Caco-2 (cell line): ENCODE measurements at places on chromosomes 2 and 18. TPM values are rescaled to one million over a fixed set of nuclear protein-coding genes. Genes with fewer than 3 reads are reported as not detected.

Gene UGP2
- total RNA-seq = 288 and 307 TPM in 2 replicates

Gene C2orf15
- total RNA-seq = 11.3 and 12.5 TPM in 2 replicates

Gene DRC1
- total RNA-seq = 0.49 and 1.1 TPM in 2 replicates

Gene ASAP2
- 25.6 and 27.8 TPM in 2 replicates for total RNA-seq

Gene MYO5B
- total RNA-seq = 28.3 and 28.6 TPM in 2 replicates

Gene PSMA8
- not detected in 2 replicates for total RNA-seq

- no peaks in the 10 kb centered on the region for H3K4me1 ChIP-seq
- H3K27me3 ChIP-seq = no peaks in the 10 kb centered on the region
- no peak overlapping the region for H3K4me3 ChIP-seq
Observed at GRCh38 chr2:238084761-238085160, 15.4 kb upstream of the ESPNL start.

DNA sequence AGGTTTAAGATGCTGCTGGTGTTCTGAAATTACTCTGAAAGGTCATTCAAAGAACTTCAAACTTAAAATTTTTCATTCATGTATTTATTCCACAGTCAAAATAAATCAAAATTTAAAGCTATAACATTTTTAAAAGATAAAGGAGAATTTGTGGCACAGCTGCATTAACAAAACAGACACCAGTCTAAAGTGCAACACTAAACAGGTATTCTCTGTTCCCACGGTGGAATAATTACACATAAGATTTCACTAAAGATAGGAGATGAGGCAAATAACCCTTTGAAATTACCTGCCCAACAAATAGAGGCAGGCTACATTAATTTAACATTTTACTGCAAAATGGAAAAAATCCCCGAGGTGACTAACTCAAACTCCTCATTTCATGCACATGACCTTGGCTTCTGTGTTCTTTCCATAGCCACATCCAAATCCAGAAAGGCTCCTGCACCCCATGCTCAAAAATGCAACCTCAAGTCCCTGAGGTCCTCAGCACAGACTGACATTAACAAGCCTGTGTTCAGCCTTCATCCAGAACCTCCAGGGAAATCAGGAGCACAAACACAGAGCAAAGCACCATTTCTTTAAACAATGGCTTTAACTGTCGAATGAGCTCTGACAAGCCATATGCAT is 10.5 kb downstream of the COX7A2L start:
- H3K27ac ChIP-seq = no peak overlapping the region
- no peaks in the 10 kb centered on the region for H3K27me3 ChIP-seq
- DNase-seq = no peak
- no peaks in the 10 kb centered on the region for H3K4me1 ChIP-seq

GRCh38 chr2:83784947-83785346 is 674.1 kb downstream of the SUCLG1 start:
- H3K4me3 ChIP-seq = no peak overlapping the region
- H3K27me3 ChIP-seq = no peaks in the 10 kb centered on the region
- no peak overlapping the region for H3K27ac ChIP-seq
- H3K4me1 ChIP-seq = no peaks in the 10 kb centered on the region
- no peak for DNase-seq

DNA sequence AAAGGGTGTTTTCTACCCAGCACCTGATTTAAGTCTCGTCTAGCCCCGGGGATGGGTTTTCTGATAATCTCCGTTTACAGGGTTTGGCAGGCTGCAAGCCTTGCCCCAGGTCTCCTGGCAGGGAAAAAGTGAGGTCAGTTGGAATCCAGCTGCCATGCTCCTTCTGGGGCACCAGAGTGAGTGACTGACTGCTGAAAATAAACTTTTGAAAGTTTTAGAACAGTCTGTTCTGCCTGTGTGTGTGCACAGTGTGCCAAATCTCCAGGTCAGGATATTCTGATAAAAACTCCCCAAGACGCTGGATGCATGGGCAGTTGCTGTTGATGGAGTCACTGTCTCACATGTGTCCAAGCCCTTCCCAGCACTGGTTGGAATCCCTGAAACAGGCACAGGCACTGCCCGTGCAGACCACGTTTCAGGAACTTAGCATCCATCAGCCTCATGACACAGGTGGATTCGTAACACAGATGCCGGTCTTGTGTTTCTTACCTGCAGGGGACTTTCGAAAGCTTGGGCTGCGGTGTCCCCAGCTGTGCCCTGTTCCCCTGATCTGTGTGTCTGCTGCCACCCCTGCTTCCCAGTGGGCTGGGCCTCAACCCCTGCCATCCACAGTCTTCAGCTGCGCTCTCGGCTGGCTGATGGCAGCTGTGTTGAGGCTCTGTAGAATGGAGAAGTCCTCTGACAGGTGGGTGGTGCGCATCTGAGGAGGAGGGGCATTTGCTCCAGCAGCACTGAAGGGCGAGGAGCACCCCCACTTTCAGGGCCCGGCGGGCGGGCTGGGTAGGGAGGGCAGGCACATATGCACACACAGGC is 65.0 kb downstream of the SH3RF3 start:
- no peak for DNase-seq
- peaks cover 13% of the 10 kb centered on the region; the same call in 1 of the 2 replicates for H3K4me1 ChIP-seq
- H3K27me3 ChIP-seq = no peaks in the 10 kb centered on the region
- no peak overlapping the region for H3K27ac ChIP-seq
- H3K36me3 ChIP-seq = no peaks in the 10 kb centered on the region
- no peak overlapping the region for H3K4me3 ChIP-seq

- H3K27me3 ChIP-seq = no peaks in the 10 kb centered on the region
- DNase-seq = no peak
- no peaks in the 10 kb centered on the region for H3K4me1 ChIP-seq
- no peaks in the 10 kb centered on the region for H3K36me3 ChIP-seq
- no peak overlapping the region for H3K4me3 ChIP-seq
- H3K27ac ChIP-seq = no peak overlapping the region
Observed at GRCh38 chr2:64342195-64343099, 111.5 kb upstream of the LGALSL start.

GRCh38 chr18:35041815-35042387 is 688 bp downstream of the MAPRE2 start:
- no peaks in the 10 kb centered on the region; the same call in 1 of the 2 replicates for H3K4me1 ChIP-seq
- H3K27ac ChIP-seq = peak overlapping the region; percentile 96
- no peak for DNase-seq
- H3K4me3 ChIP-seq = peak overlapping the region; percentile 73
- H3K27me3 ChIP-seq = no peaks in the 10 kb centered on the region
- H3K36me3 ChIP-seq = no peaks in the 10 kb centered on the region

DNA sequence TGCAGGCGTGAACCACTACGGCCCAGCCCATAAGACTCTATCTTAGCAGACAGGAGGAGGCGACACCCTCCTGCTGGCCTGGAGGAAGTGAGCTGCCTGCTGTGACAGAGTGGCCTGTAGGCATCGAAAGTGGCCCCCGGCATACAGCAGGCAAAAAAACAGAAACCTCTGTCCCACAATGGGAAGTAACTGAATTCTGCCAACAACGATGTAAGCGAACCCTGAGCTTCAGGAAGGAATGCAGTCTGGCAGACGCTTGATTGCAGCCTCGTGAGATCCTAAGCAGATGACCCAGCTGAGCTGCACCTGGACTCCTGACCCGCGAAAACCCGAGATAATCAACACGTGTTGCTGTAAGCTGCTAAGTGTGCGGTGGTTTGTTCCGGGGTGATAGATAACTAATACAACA is 13.6 kb downstream of the MRO start:
- no peaks in the 10 kb centered on the region for H3K36me3 ChIP-seq
- no peaks in the 10 kb centered on the region for H3K27me3 ChIP-seq
- H3K4me3 ChIP-seq = no peak overlapping the region
- no peak overlapping the region for H3K27ac ChIP-seq
- H3K4me1 ChIP-seq = peaks cover 11% of the 10 kb centered on the region

GRCh38 chr2:165016772-165017411 is 61.6 kb upstream of the SLC38A11 start:
- H3K36me3 ChIP-seq = no peaks in the 10 kb centered on the region
- H3K27ac ChIP-seq = no peak overlapping the region
- H3K4me1 ChIP-seq = 0 out of 2 replicates have a peak, but pooled peaks cover 3% of the 10 kb centered on the region
- H3K27me3 ChIP-seq = no peaks in the 10 kb centered on the region
- DNase-seq = peak; percentile 42

- no peaks in the 10 kb centered on the region for H3K36me3 ChIP-seq
- no peak overlapping the region for H3K4me3 ChIP-seq
- no peaks in the 10 kb centered on the region for H3K27me3 ChIP-seq
- no peaks in the 10 kb centered on the region for H3K4me1 ChIP-seq
- H3K27ac ChIP-seq = no peak overlapping the region
Observed at GRCh38 chr18:50080316-50080715, 114.6 kb downstream of the MYO5B start.

DNA sequence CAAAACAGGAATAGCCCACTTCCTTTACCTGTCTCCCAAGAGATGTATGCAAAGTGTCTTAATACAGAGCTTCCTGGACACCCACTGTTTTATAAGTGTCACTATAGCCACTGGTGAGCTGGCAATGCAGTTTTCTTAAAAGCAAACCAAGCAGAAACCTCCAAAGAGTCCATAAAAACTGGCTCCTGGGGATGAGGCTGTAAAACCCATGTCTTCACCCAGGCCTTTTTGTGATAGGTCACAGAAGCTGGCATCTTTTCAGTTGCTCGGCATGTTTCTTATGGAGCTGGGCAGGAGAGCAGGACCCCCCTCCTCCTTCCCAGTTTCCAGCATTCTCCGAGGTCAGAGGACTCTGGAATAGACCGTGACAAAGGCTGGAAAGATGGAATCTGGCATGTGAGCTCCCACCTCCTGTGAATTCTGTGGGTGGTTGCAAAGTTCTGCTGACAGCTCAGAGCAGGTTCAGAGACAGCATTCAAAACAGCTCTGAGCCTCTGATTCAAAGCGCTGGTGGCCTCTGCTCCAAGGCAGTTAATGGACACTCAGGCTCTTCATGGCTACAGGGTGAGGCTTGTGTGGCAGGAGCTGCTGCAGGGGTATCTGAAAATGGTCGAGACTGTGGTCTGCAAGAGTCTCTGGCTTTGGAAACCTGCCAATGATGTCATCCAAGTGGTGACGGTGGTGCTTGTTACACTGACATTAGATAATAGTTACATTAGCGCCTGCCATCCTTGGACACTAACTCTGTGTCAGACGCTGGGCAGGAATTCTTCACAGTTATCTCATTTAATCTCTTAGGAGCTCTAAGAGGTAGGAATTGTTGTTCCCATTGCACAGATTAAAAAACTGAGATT is 283.4 kb downstream of the CLIP4 start:
- H3K36me3 ChIP-seq = no peaks in the 10 kb centered on the region
- DNase-seq = no peak
- peaks cover 1% of the 10 kb centered on the region; the same call in 1 of the 2 replicates for H3K27me3 ChIP-seq
- no peak overlapping the region for H3K4me3 ChIP-seq
- H3K27ac ChIP-seq = no peak overlapping the region

GRCh38 chr18:54561706-54562267 is 29.3 kb upstream of the DYNAP start:
- H3K27ac ChIP-seq = no peak overlapping the region
- no peaks in the 10 kb centered on the region for H3K36me3 ChIP-seq
- H3K27me3 ChIP-seq = no peaks in the 10 kb centered on the region
- H3K4me3 ChIP-seq = no peak overlapping the region
- H3K4me1 ChIP-seq = no peaks in the 10 kb centered on the region
- no peak for DNase-seq

- no peaks in the 10 kb centered on the region for H3K4me1 ChIP-seq
- no peaks in the 10 kb centered on the region for H3K36me3 ChIP-seq
- H3K4me3 ChIP-seq = no peak overlapping the region
- H3K27me3 ChIP-seq = no peaks in the 10 kb centered on the region
- DNase-seq = no peak
- no peak overlapping the region for H3K27ac ChIP-seq
Observed at GRCh38 chr2:198873503-198874471, 584.0 kb downstream of the SATB2 start.

DNA sequence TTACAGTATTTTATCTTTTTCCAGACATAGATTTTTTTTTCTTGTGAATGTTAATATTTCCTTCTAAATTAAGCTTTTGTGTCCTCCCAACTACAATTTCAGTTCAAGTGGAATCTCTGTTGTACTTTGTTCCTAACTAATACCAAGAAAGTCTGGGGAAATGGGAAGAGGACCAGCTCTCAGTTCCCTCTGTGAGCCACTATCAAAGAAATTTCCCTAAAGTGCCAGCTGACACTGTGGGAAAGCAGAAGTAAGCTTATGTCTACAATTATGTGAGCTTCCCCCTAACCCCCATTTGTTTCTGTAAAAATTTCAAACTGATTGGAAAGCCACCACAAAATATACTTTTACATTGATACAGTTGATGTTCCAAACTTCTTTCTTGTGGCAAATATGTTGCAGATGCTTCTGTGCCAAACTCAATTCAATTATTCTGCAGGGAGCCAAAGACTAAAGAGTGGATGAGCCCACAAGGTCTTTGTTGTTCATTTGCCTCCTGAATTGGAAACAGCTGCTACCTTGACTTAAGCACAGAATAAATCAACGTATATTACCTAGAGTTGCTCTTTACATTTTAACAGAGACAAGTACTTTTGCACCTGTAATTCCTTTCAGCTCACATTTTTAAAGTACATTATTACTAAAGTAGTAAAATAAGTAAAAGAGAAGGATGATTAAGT is 306.6 kb downstream of the PTH2R start:
- no peak for DNase-seq
- H3K4me1 ChIP-seq = no peaks in the 10 kb centered on the region
- H3K36me3 ChIP-seq = no peaks in the 10 kb centered on the region
- no peaks in the 10 kb centered on the region for H3K27me3 ChIP-seq

DNA sequence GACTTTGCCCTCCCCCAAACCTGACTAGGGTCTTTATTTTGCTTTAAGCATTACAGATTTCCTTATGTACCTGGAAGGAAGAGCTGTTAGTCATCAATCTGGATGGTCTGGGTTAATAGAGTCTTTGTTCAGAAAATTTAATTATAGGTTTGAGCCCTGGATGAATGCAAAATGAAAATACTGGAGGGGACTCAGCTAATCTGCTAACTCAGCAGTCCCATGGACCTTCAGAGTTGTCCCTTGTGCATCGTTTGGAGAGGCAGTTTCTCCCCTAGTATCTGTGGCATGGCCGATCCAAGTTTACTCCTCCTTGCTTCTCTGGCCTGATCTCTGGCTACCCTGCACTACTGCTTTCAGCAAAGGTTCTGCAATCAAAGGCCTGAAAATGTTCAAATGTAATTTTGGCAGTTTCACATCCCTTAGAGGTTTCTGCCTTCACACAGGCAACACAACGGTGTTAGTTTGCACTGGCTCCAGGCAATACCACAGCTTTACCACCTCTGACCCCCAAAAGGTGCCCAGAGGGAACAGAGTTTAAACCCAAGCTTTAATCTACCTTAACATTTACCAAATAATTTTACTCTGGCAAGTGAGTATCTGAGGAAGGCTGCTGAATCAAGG is 134.3 kb downstream of the THADA start:
- no peaks in the 10 kb centered on the region for H3K27me3 ChIP-seq
- peak overlapping the region; percentile 89 for H3K27ac ChIP-seq
- no peak for DNase-seq
- peaks cover 75% of the 10 kb centered on the region for H3K4me1 ChIP-seq
- H3K36me3 ChIP-seq = no peaks in the 10 kb centered on the region; the same call in 1 of the 2 replicates
- H3K4me3 ChIP-seq = no peak overlapping the region

DNA sequence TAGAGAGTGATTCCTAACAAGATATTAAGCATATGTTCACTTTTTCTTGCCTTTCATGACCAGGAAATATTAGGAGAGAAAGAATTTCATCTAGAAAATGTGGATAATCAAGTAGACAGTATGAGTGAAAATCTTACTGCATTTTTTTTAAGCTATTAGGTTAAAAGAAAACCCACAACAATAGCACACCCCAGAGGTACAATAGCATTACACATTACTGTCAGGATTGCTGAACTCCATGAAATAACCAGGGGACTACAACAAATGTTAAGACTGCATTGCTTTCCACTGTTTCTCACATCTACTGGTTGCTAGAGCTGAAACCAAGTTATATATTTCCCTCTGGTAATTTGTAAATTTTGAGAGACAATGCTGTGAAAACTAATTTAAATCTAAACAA is 33.7 kb downstream of the KLF7 start:
- no peaks in the 10 kb centered on the region for H3K27me3 ChIP-seq
- no peaks in the 10 kb centered on the region for H3K36me3 ChIP-seq
- H3K4me3 ChIP-seq = no peak overlapping the region

GRCh38 chr2:222861411-222862105 is 722 bp downstream of the ACSL3 start:
- peaks cover 51% of the 10 kb centered on the region for H3K4me1 ChIP-seq
- H3K36me3 ChIP-seq = no peaks in the 10 kb centered on the region
- H3K27ac ChIP-seq = peak overlapping the region; percentile 78
- no peaks in the 10 kb centered on the region; the same call in 1 of the 2 replicates for H3K27me3 ChIP-seq
- peak overlapping the region; percentile 99 for H3K4me3 ChIP-seq
